ENCODE measurements at places on chromosomes 7 and 10.

DNA sequence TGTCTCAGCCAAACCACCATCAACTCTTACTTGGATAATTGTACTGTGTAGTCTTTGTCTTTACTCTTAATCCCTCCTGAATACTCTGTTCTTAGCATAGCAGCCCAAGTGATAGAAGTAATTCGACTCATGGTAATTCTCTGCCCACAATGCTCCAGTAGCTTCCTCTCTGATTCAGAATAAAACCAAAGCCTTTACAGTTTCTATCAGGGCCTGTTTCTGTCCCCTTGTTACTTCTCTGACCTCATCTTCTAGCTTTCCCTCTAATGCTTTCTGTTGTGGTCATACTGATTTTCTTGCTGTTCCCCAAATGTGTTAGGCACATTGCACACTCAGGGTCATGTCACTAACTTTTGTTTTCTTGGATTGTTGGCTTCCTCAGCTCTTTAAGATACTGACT, 8.0 kb downstream of the ZNF518A start:
- no peak for DNase-seq

GRCh38 chr7:32070051-32070405, 179 bp downstream of the PDE1C start:
- DNase-seq, result no peak

DNA sequence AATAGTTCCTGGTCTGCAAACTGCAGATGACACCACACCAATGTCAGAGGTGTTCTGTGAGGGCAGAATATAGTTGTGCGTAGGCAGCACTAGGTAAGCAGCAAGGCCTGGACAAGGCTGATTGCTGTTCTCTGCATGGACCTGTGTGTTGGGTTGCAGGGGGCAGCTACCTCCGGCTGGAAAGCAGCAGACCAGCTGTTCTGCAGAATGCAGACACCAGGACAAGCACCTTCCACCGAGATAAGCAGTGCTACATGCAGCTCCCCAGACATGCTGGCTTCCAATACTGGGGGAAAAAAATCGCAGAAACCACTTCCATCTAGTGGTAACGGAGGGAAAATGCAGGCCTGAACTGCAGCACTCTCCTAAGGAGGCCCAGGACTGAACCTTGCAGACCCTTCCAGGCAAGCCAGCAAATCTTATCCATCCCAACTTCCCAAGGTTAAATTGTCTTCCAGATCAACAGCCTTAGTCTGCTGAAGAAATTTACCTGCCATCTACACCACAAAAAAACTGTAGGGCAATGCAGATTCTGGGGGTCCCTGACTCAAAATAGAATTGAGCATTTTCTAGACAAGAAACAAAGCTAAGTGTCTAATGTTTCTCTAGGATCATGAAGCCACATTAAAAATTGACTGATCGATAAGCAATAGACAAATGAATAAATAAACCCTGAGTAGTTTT, 50.5 kb upstream of the COBL start:
- no peak for DNase-seq

DNA sequence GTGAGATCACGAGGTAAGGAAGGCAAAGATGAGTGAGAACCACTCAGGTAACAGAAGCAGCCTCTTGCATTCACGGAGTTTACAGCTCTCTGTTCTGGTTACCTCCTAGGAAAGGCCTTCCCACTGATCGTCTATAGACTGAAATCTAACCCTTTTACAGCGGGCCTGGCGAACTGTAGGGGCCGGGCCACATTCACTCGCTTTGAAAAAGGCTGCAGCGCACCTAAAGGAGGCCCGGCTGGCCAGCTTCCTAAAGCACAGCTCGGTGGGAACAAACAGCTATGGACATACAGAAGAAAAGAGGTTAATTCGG, 565 bp downstream of the ATP5MK start:
- no peak for DNase-seq

- no peak for DNase-seq
Measured at GRCh38 chr7:38934536-38934935, 25.5 kb upstream of the VPS41 start.

- DNase-seq, result no peak
Measured at GRCh38 chr10:131021969-131022368, 289.6 kb downstream of the TCERG1L start.

GRCh38 chr7:49597805-49598204, 175.6 kb upstream of the VWC2 start:
- DNase-seq, result no peak

- no peak for DNase-seq
Measured at GRCh38 chr10:4353964-4354363, 472.0 kb upstream of the AKR1E2 start.

DNA sequence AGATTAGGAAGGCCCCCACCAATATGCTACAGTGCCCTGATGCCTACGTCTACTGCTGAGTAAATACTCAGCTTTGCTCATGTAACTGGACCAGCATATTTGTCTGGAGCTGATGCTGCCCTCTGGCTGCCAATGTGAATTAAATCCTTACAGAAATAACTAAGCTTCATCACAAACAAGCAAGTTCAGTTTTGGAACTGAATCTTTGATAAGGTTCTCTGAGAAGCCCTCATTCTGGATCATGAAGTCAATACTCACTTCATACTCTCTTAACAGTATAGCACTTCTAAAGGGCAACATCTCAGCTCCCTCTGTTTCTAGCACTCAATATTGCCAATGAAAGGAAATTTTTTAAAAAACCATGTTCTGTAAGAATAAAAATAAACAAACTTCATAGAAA, 246.7 kb downstream of the ETV1 start:
- no peak for DNase-seq

GRCh38 chr10:96657385-96657784, 62.9 kb downstream of the PIK3AP1 start:
- DNase-seq, result no peak

DNA sequence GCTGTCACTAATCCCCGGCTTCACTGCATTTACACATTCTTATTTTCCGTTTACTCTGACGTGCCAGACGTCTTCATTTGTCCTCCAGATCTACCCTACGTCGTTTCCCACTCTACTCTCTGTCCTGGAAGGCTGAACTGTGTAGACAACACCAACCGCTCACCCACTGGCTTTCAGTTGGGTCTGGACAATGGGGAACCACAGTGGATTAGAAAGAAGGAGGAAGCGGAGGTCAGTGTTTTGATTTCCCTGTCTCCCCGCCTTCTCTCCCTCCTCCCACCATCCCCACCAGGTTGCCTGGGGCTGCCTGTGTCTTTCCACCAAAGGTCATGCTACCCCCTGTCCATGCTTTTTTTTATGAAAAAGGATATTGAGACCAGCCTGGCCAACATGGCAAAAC, 14.0 kb upstream of the CTBP2 start:
- DNase-seq, result no peak

- DNase-seq, result peak; percentile 59
Measured at GRCh38 chr10:103605359-103606096, 112.0 kb downstream of the NEURL1 start.

DNA sequence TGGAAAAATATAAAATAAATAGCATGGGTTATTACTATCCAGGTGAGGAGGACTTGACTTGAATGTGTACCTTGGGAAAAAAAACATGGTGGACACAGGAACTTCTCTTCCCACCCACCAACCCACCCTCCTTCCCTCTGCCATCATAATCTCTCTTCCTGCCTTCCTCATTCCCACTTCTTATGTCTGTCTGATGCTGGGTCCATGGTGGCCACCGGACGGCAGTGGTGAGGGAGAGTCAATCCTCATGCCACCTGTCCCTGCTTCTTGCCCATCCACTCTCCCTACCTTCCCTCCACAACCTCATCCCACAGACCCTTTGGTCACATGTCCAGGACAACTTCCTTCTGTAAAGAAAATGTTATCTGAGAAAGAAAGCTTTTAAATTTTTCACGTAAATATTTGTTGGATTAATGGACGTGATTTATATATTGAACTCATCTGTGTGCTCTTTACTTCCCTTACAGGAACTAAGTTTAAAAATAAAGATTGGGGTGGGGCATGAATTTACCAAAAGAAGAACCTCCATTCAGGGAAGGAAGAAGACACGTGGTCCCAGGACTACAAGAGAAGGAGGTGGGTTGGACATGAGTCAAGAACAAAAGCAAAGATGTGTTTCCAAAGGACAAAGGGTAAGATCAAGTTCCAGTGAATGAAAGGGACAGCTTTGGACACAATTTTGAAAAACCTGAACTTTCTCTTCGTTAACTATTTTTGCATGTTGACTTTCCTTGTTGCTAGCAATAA, 104.5 kb downstream of the PIP4K2A start:
- DNase-seq, result no peak

- no peak for DNase-seq
Measured at GRCh38 chr7:134995239-134996096, 9.2 kb downstream of the AGBL3 start.

DNA sequence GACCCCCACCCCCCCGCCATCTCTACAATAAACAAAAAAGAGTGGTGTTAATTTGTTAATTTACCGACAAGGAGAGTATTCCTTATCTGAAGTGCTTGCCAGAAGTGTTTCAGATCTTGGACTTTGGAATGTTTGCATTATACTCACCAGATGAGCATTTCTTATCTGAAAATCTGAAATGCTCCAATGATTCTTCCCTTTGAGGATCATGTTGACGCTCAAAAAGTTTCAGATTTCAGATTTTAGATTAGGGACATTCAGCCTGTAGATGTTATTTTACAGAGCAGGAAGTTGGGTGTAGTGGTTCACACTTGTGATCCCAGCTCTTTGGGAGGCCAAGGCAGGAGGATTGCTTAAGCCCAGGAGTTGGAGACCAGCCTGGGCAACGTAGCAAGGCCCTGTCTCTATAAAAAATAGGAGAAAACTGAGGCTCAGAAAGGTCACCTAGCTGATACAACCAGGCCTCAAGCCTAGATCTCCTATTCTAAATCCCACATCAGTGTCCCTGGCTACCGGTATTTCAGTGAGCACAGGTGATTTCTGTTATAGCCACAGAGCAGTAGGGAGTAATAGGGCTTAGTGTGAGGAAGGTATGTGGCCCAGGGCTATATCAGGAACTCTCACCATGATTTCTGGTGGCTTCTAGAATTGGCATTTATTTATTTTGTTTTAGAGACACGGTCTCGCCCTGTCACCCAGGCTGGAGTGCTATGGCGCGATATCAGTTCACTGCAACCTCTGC, 35.4 kb downstream of the TMEM120A start:
- no peak for DNase-seq

GRCh38 chr7:5435291-5436002, 11.8 kb upstream of the TNRC18 start:
- no peak for DNase-seq

DNA sequence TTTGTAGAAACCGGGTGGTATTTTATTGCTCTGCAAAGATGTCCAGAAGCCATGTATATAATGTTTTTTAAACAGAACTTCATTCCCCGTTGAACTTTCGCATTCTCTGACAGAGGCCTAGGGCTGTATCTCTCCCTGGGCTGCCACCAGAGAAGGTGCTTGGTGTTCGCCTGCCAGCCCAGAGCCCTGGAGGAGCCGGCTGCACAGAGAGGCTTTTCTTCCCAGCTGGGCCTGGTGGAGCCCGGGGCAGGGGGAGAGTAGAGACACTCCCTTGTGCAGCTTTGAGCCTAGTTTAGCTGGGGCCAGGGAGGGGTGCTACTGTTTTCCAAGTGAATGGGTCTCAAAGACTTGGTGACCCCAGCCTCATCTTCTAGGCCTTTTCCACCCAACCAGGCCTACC, 13.6 kb upstream of the TRIM8 start:
- no peak for DNase-seq

GRCh38 chr10:26197248-26197647, 19.3 kb upstream of the GAD2 start:
- DNase-seq, result no peak

DNA sequence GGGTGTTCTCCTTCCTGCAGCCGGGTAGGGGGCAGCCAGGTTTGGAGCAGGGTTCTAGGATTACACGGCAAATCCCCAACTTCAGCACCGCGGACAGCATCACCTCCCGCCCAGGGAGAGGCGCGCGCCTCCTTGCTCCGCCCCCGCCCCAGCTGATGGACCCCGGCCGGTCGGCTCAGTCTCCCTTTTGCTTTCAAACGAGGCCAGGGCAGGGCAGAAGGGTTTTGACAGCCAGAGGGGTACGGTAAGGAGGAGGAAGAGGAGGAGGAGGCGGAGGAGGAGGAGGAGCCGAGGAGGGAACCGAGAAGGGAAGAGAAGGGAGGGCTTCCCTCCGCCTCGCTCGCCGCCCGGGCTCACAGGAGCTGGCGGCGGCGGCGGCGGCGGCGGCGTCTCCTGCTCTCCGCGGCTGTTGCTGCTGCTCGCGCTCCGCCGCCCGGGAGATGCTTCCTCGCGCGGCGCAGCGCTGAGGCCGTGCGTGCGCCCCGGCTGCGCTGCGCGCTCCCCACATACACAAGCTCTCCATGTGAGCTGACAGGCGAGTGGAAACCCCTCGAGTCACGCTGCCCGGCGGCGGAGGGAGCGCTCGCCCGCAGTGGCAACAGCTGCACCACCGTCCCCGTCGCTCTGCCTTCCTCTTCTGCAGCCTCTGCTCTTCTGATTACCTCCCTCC, 615 bp upstream of the CNTNAP2 start:
- peak; percentile 38 for DNase-seq

DNA sequence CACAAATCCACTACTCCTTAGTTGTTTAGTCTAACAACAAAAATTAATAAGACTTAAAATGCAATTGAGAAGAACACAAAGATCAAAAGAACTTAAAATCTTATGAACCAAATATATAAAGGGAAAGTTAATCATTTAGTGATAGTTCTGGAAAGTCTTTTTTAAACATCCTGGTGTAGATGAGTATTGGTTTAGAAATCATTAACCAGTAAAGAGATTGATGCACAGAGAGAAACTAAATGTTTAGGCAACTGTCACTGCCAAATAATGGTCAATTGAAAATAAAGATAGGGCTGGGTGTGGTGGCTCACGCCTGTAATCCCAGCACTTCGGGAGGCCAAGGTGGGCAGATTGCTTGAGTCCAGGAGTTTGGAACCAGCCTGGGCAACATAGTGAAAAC, 44.9 kb downstream of the SP8 start:
- no peak for DNase-seq

- no peak for DNase-seq
Measured at GRCh38 chr10:73816917-73817729, 5.7 kb upstream of the NDST2 start.

GRCh38 chr7:8160779-8161345, 101.1 kb downstream of the ICA1 start:
- no peak for DNase-seq

- no peak for DNase-seq
Measured at GRCh38 chr10:16519250-16519907, 2.3 kb downstream of the C1QL3 start.

DNA sequence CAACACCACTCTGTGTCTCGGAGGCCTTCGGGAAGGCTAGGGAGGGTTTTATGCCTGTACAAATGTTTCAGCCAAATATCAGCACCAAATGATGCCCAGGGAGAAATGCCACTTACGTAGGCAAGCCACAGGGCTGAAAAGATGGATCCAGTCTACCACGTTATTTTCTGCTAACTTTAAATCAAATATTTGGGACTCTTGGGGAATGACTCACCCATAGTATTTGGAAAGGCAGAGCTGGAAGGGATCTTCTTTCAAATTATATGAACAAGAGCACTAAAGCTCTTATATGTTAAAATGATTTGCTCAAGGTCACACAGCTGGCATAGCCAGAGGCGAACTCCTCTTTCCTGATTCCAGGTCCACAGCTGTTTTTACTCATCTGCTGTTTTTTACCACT, 591.4 kb downstream of the SORCS1 start:
- DNase-seq, result no peak

GRCh38 chr10:127298381-127298780, 102.0 kb upstream of the INSYN2A start:
- no peak for DNase-seq

All from activated CD4-positive, alpha-beta T cell treated with anti-CD3 and anti-CD28 coated beads, Interleukin-2, amount 50 U/mL, for 48 hours (primary cell).